ENCODE measurements at places on chromosomes 12 and 14. TPM values are rescaled to one million over a fixed set of nuclear protein-coding genes. Genes with fewer than 3 reads are reported as not detected.

RSRC2 gene
- 121 TPM for total RNA-seq

GRIN2B gene
- 3.2 TPM for total RNA-seq

PTPN21 gene
- total RNA-seq, result 21.5 TPM

GRCh38 chr14:58769771-58770170 lies 132.0 kb downstream of the DACT1 start:
- no peak for DNase-seq

- no peak for DNase-seq
These were observed 24.1 kb upstream of the TRIM9 start for GRCh38 chr14:51118993-51119392.

- no peak for DNase-seq
These were observed 2.8 kb downstream of the RXYLT1 start for GRCh38 chr12:63782466-63782865.

Measured in endodermal cell (in vitro differentiated cells).